Memory B cell (primary cell): ENCODE measurements at places on chromosomes 2 and 18.

GRCh38 chr2:55051026-55051866 is 995 bp upstream of the RTN4 start:
- peak overlapping the region; percentile 97 for H3K27ac ChIP-seq
- DNase-seq: no peak

GRCh38 chr2:29147963-29148362 is 32.7 kb downstream of the CLIP4 start:
- no peaks in the 10 kb centered on the region for H3K27me3 ChIP-seq
- H3K27ac ChIP-seq: no peak overlapping the region
- no peak overlapping the region for H3K4me3 ChIP-seq
- no peak for DNase-seq

- no peak overlapping the region for H3K27ac ChIP-seq
- no peak overlapping the region for H3K4me3 ChIP-seq
- H3K36me3 ChIP-seq: no peaks in the 10 kb centered on the region
- no peaks in the 10 kb centered on the region for H3K4me1 ChIP-seq
These were observed 300.6 kb downstream of the TDRD15 start for GRCh38 chr2:21424375-21424774.

GRCh38 chr2:70793450-70793849 is 3.0 kb upstream of the FIGLA start:
- H3K27me3 ChIP-seq: peaks cover 21% of the 10 kb centered on the region
- H3K36me3 ChIP-seq: no peaks in the 10 kb centered on the region
- H3K4me3 ChIP-seq: no peak overlapping the region
- no peak for DNase-seq
- peaks cover 4% of the 10 kb centered on the region for H3K4me1 ChIP-seq

- no peak overlapping the region for H3K27ac ChIP-seq
- no peak overlapping the region for H3K4me3 ChIP-seq
- no peak for DNase-seq
- no peaks in the 10 kb centered on the region for H3K27me3 ChIP-seq
- H3K36me3 ChIP-seq: peaks cover 12% of the 10 kb centered on the region
These were observed 518.1 kb upstream of the VRK2 start for GRCh38 chr2:57528499-57528898.

DNA sequence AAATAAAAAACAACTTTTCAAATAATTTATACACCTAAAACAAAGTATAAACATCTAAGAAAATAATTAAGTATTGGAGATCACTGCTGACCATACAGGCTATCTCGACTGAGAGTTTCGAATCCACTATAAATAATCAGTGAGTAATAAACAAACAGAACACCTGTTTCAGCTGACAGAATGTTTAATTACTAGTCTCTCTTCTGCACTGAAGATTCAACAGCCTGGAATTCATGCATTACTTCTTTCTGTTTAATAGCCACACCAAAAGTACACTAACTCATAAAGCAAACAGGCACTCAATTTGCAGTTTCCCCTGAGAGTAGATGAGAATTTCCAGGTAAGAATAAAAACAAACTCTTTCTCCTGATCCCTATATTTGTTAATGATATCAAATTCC is 138.5 kb downstream of the RBMS1 start:
- H3K4me1 ChIP-seq: peaks cover 9% of the 10 kb centered on the region
- H3K4me3 ChIP-seq: no peak overlapping the region
- H3K27ac ChIP-seq: no peak overlapping the region
- no peaks in the 10 kb centered on the region for H3K27me3 ChIP-seq
- peaks cover 19% of the 10 kb centered on the region for H3K36me3 ChIP-seq

DNA sequence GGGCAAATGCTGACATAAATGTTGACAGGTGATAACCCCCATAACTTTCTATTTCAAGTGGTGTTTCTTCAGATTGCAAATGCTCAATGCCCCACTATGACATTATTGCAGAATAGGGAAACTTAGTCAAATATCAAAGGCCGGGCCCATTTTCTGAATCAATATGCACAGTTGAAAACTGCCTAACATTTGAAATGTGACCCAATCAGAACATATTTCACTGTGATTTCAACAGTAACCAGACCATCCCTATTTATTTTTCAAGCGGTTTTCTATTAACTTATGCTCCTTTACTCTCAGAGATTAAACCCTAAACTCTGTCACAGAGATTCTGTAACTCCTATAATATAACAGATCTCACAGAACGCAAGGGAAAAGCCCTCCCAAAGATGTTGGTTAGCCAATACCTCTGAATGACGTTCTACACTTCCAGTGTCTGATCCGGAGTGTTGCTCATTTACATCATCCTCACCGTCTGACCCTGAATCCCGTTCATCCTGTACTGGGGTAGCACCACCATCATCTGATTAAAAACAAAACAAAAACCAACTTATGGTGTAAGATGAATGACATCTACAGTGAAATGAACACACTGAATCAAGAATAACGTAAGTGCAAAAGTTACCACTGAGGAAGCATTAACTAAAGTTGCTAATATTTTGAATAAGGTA is 2.9 kb downstream of the IWS1 start:
- peaks cover 10% of the 10 kb centered on the region for H3K36me3 ChIP-seq
- peak overlapping the region; percentile 58 for H3K27ac ChIP-seq
- peak overlapping the region; percentile 11 for H3K4me3 ChIP-seq
- H3K4me1 ChIP-seq: peaks cover 21% of the 10 kb centered on the region

DNA sequence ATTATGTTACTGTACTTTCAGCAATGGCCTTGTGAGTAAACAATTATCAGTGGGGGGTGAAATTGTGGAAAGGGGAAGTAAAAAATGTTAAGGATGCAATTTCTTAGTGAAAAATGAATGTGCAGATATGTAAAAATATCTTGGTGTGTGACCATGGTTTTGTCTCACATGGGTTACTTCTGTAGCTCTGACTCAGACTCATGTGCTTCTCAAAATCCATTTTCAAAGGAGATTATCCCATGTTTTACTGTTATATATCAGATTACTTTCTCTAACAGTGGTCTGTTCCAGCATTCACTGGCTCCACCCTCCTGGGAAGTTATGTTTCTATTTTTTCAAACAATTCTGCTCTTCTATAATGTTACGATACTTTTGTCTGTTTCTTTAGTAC is 298.2 kb upstream of the COL3A1 start:
- H3K4me3 ChIP-seq: no peak overlapping the region
- no peaks in the 10 kb centered on the region for H3K27me3 ChIP-seq
- H3K36me3 ChIP-seq: no peaks in the 10 kb centered on the region
- no peak for DNase-seq

GRCh38 chr2:152354909-152355308 is 19.9 kb downstream of the FMNL2 start:
- no peaks in the 10 kb centered on the region for H3K27me3 ChIP-seq
- no peak for DNase-seq
- H3K4me3 ChIP-seq: no peak overlapping the region
- no peaks in the 10 kb centered on the region for H3K4me1 ChIP-seq
- H3K27ac ChIP-seq: no peak overlapping the region
- H3K36me3 ChIP-seq: no peaks in the 10 kb centered on the region

GRCh38 chr2:170201734-170202393 is 23.9 kb downstream of the MYO3B start:
- no peak overlapping the region for H3K27ac ChIP-seq
- H3K4me1 ChIP-seq: no peaks in the 10 kb centered on the region
- H3K4me3 ChIP-seq: no peak overlapping the region
- no peak for DNase-seq
- H3K36me3 ChIP-seq: no peaks in the 10 kb centered on the region

- H3K27me3 ChIP-seq: peaks cover 6% of the 10 kb centered on the region
- no peak overlapping the region for H3K4me3 ChIP-seq
- no peaks in the 10 kb centered on the region for H3K4me1 ChIP-seq
These were observed 153.0 kb downstream of the KLHL29 start for GRCh38 chr2:23537991-23538390.

GRCh38 chr2:84160453-84160852 is 298.6 kb downstream of the SUCLG1 start:
- no peaks in the 10 kb centered on the region for H3K4me1 ChIP-seq
- no peak for DNase-seq
- no peak overlapping the region for H3K4me3 ChIP-seq
- H3K36me3 ChIP-seq: no peaks in the 10 kb centered on the region
- H3K27ac ChIP-seq: no peak overlapping the region
- H3K27me3 ChIP-seq: no peaks in the 10 kb centered on the region
